Femur (tissue), 1 donor: ENCODE measurements at places on chromosomes 11 and 22.

GRCh38 chr11:34523053-34523452 lies 9.5 kb upstream of the ELF5 start:
- DNase-seq: no peak

DNA sequence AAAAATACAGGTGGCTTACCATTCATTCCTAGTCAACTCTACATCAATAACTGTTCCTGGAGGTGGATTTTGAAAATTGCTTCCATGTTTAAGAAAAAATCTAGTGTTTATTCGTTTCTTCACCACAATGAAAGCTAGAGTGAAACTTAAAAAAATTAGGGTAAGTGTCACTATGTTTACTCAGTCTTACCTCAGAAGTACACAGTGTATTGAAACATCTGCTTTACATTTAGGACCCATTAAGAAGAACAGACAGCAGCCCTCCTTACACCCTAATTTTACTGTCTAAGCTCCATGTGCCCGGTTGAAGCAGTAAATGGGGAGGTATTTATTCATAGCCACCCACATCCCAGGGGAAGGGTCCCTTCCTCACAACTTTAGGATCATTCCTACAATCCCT lies 51.4 kb downstream of the PIWIL3 start:
- no peak for DNase-seq

DNA sequence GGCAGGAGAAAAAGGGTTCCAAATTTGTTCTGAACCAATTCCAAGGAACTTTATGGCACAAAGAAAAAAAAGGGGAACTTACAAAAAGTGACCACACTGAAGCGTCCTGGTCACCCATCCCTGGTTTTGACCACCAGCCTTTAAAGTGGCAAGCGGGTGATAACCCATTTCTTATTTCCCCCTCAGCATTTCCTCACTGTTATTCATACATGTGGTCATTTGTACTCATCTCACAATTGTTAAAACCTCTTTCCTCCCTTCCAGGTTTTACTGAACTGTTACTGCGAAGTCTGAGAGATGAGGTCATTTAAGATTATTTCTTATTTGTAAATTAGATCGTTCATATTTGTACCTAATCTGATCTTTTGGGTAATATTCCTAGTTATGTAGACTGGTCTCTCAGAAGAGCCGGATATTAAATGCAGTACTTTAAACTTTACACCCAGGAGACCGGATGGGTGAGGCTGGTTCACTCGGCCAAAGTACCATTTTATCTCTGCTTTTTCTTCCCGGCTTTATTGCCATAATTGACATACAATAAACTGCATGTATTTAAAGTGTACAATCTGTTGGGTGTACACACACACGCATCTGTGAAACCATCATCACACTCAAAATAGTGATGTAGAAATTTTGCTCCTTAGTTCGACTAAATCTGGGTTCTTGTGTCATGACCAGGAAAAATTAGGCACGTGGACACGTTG lies 47.0 kb downstream of the CDPF1 start:
- DNase-seq: no peak

GRCh38 chr11:11611381-11611780 lies 10.4 kb downstream of the GALNT18 start:
- DNase-seq: no peak

DNA sequence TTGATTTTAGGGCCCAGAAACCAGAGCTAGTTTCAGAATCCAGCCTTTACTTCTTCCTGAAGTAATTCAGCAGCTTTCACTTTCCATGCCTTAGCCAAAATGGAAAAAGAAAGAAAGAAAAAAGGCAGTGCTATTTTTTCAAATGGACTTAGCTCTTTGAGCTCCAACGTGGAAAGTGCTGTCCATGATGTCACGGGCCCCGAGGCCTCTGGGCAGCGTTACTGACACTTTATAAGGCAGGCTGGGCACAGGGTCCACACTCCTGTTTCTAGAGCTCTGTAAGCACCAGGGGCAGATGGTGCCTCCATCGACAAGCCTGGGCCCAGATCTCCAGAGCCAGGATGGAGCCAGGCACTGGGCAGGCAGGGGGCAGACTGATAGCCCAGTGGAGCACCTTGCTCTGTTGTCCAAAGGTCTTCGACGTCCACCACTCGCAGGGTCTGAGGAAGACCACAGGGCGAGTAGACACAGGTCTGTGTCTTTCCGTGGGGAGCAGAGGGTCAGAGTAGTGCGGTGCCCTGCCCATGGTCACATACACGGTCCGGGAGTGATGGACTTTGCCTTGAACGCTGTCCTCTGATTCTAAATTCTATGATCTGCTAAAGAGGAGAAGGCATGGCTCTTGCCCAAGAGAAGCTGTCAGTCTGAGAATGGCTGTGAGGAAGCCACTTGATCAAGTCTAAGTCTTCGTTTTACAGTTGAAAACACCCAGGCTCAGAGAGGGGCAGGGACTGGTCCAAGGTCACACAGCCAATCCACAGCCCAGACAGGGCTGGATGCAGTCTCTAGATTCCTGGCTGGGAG lies 22.0 kb upstream of the WNT11 start:
- no peak for DNase-seq

GRCh38 chr22:19376971-19377370 lies 54.6 kb downstream of the HIRA start:
- no peak for DNase-seq

GRCh38 chr11:103881584-103881983 lies 154.9 kb upstream of the DDI1 start:
- no peak for DNase-seq

DNA sequence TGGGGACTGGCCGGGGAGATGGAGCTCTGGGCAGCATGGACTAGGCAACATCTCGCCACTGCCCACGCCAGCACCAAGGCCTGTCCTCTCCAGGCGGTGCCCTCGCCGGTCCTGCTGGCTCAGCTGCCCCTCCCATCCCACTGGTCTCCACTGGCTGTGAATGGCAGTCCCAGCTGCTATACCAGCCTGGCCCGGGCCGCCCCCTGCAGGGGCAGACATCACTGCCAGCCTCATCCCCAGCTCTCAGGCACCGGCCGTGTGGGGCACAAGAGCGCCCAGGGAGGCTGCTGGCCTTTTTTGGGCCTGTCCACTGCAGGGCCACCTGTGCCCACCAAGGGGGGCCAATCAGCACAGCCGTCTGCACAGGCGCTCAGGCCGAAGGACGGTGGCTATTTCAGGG lies 30.1 kb upstream of the H19 start:
- DNase-seq: no peak

DNA sequence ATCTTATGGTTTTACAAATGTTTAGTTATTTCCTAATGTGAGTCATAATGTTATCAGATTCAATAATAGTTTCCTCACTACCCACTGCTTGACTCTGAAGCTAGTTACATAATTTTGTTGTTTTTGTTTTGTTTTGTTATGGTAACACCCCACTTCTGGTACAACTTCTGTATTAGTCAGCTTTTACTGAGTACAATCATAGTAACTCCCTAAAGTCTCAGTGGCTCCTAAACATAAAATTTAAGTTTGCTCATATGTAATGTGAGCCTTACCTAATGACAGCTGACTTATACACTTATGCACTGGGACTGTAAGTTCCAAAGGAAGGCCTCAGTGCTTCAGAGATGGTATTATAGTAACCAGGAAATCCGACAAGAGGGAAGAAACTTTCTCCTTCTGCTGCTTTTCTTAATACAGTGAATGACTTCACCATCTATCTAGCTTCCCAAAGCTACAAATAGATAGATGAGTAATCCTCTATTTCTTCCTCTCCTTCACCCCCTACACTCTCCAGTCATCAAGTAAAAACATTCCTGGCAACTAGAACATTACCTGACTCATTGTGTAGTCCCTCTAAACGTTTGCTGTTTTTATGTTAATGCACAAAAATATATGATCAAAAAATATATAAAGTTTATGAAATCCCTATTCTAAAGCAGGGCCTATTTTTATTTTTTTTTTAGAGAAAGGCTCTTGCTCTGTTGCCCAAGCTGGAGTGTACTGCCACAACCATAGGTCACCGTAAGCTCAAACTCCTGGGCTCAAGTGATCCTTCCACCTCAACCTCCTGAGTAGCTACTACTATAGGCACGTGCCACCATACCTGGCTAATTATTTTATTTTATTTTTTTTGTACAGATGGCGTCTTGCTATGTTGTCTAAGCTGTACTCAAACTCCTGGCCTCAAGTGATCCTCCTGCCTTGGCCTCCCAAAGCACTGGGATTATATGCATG lies 563.0 kb downstream of the SOX6 start:
- no peak for DNase-seq

DNA sequence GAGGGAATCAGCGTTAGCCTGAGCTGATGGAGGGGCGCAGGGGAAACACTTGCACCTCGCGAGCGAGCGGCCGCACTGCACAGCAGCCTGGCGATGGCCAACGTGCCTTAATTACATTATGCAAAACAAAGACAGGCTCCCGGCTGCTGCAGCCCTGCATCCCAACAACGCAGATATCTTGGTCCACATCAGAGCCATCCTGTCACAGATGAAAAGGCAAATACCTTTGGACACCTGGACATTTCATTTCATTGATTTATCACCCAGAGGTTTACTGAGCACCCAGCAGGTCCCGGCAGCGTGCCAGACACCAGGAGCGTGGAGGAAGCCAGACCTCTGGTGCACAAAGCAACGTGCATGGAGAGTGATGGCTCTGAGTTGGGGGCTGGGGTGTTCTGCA lies 843.0 kb downstream of the TBC1D22A start:
- no peak for DNase-seq

- no peak for DNase-seq
Measured at GRCh38 chr11:81942646-81943045, 791.0 kb downstream of the FAM181B start.

GRCh38 chr22:41621911-41622179 lies 750 bp downstream of the XRCC6 start:
- no peak for DNase-seq

- no peak for DNase-seq
Measured at GRCh38 chr11:26780376-26781085, 58.7 kb upstream of the SLC5A12 start.

GRCh38 chr11:100823360-100823759 lies 136.3 kb downstream of the ARHGAP42 start:
- DNase-seq: no peak

- DNase-seq: no peak
Measured at GRCh38 chr22:48829908-48830307, 997.8 kb downstream of the BRD1 start.

- DNase-seq: peak; percentile 61
Measured at GRCh38 chr22:31106731-31107177, 614 bp downstream of the SELENOM start.

DNA sequence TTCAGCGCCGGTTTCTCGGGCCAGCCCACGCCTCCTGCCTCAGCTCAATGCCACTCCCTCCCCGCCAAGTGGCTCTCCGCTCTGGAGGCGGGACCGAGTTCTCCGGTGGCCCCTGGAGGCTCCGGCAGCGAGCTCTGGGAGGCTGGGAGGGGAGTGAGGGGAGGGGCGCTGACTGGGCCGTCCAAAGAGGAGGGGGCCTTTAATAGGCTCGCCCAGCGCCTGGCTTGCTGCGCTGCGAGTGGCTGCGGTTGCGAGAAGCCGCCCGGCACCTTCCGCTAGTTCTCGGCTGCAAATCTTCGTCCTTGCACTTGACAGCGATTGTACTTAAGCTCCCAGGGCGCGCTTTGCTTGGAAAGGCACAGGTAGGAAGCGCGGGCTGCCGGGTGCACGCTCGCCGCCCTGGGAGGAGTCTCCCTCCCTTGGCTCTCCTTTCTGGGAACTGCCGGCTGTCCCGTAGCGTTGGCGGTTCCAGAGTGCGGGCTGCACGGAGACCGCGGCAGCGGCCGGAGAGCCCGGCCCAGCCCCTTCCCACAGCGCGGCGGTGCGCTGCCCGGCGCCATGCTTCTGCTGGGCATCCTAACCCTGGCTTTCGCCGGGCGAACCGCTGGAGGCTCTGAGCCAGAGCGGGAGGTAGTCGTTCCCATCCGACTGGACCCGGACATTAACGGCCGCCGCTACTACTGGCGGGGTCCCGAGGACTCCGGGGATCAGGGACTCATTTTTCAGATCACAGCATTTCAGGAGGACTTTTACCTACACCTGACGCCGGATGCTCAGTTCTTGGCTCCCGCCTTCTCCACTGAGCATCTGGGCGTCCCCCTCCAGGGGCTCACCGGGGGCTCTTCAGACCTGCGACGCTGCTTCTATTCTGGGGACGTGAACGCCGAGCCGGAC lies at the start of gene ADAMTS15:
TSS of gene ADAMTS15 (plus strand) at position 230 of the 894 bp plus-strand sequence. CDS start at position 559, 329 bp downstream.
- DNase-seq: peak; percentile 94

GRCh38 chr11:27375370-27375769 lies 12.4 kb upstream of the CCDC34 start:
- DNase-seq: no peak

GRCh38 chr11:48049036-48049435 lies 68.7 kb downstream of the PTPRJ start:
- no peak for DNase-seq

- DNase-seq: no peak
Measured at GRCh38 chr11:121059605-121060004, 35.7 kb downstream of the TBCEL start.

- DNase-seq: no peak
Measured at GRCh38 chr11:72244060-72244360, at the start of gene PHOX2A. Gene PHOX2A (minus strand): TSS chr11:72244176. CDS start chr11:72244004, 172 bp downstream.

GRCh38 chr11:106996691-106997090 lies 21.6 kb downstream of the GUCY1A2 start:
- no peak for DNase-seq

DNA sequence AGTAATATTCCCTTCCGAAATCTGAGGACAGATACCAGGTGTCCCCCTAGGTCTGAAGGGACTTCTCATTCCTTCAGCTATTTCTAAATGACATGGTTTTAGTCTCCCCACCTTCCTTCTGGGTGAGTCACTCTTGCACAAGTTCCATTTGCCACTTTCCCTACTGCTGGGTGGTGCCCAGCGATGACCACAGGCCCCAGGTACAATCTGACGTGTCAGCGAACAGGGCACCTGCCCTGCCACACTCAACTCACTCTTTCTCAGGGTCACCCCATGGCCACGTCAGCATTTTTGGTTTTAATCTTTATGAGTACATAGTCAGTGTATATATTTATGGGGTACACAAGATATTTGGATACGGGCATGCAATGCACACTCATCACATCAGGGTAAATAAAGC lies 17.2 kb downstream of the POU2AF1 start:
- no peak for DNase-seq

- no peak for DNase-seq
Measured at GRCh38 chr11:80084608-80085007, 643.8 kb upstream of the TENM4 start.

- no peak for DNase-seq
Measured at GRCh38 chr11:4032097-4032496, 62.5 kb upstream of the RRM1 start.

GRCh38 chr11:102685338-102685737 lies 20.2 kb downstream of the MMP27 start:
- DNase-seq: no peak

- DNase-seq: no peak
Measured at GRCh38 chr11:36609383-36609782, 11.3 kb upstream of the RAG2 start.
